LHCN-M2 (cell line): ENCODE measurements at places on chromosomes 11 and 22.
A peak's percentile ranks its signal among the peaks of the same experiment; 100 is the strongest.

- DNase-seq, result peak; percentile 89
These were observed 52.7 kb upstream of the CCND1 start for GRCh38 chr11:69588270-69588669.

GRCh38 chr11:5891216-5891800, 1.7 kb upstream of the OR52E5 start:
- peak; percentile 6 for DNase-seq

DNA sequence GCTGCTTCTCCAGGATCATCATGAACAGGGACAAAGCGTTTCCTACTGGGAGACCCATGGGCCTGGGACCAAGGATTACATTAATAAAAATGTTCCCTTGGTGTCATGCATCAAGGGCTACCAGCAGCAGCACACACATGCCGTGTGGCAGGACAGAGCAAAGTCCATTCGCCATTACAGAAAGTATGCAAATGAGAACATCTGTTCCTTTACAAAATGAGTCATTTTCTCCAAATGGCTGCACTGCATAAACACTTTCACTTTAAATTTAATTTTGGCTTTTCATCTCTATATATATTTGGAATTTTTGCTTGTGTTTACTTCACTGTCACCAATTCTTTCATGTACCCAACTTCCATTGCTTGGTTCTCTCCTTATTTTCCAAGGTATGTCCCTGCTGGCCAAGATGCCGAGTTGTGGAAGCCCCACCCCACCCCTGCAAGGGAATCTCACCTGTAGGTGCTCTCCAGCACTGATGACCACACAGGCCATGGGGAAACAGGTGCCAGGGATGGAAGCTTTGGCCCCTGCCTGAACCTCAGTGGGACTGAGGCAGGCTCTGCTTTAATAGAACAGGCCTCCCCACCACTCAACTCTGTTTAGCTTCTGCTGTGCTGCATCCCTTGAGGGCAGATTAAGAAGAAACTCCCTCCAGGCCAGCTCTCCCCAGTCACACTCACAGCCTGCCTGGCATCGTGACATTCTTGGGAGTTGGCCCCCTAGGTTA, 15.6 kb upstream of the GNAZ start:
- DNase-seq, result no peak

DNA sequence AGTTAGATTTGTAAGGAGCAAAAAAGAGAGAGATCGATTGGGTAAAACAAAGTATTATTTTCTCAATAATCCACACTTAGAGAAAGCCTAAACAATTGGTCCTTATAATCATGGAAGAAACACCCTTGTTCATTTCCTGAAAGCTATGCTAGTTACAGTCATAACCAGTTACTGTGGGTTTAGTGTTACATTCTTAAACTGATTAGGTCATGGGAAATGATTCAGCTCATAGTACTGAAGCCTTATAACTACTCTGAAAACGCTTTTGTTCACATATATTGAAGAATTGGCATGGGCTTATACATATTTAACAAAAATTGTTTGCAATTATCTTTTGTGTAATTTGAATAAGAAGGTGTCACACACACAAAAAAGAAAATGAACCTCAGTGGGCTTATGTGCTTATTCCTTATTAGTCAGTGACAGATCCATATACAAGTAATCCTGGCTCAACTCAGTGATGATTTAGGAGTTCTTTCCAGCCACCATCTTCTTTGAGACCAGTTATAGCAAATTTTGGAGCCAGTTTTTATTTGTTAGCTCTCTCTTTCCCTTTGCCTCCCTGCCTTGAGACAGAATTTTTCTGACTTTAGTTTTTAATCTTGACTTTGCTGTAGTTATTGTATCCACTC, 198.5 kb upstream of the CTSC start:
- peak; percentile 91 for DNase-seq

GRCh38 chr11:30917859-30918478, 331.8 kb upstream of the MPPED2 start:
- peak; percentile 69 for DNase-seq

DNA sequence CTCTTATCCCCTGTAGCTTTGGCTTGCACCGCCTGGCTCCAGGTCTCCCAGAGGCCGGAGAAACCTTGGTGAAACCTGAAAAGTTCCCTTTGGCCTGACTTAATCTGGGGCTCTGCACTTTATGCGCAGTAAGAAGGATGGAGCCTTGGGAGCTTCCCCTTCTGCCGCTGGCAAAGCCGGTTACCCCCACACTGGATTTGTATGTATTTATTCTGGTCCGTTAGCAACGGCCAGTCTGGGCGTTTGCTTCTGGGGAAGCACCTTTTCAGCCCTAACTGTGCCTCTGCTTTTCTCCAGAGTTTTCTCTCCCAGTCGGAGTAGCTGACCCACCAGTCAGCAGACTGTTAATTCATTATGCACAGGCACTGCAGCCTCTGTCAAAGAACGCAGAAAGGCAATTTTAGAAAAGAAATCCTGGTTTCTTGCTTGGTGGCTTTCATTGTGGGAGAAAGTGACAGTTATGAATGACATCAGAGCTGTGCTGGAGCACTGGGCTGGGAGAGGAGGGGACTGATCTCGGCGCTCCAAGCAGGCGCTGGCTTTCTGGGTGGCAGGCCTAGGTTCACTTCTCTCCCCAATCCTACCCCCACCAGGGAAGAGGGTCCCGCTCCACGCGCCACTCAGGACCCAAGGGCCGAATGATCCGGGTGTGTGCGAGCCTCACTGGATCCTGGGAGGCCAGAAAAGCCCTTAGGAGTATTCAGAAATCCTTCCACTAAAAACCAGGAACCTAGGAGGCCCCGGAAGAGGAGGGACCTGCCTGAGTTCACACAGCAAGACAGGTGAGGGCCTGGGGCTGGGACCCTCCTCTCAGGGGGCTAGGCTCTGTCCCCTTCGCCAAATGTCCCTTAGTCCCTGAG, 70.2 kb downstream of the RTL6 start:
- DNase-seq, result no peak

DNA sequence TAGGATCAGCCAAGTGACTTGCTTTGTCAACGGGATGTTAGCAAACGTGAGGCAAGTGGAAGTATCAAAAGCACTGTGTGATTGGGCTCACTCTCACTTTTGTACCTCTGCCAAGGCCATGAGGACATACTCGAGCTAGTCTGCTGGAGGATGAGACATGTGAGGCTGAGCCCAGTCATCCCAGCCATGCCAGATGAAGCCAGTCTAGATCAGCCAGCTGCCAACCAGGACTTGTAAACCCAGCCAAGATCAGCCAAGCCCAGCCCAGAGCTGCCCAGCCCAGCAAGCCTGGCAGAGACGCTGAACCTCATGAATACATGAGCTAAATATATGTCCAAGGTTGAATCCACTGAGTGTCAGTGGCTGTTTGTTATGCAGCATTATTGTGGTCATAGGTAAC, 369.7 kb downstream of the MN1 start:
- no peak for DNase-seq

DNA sequence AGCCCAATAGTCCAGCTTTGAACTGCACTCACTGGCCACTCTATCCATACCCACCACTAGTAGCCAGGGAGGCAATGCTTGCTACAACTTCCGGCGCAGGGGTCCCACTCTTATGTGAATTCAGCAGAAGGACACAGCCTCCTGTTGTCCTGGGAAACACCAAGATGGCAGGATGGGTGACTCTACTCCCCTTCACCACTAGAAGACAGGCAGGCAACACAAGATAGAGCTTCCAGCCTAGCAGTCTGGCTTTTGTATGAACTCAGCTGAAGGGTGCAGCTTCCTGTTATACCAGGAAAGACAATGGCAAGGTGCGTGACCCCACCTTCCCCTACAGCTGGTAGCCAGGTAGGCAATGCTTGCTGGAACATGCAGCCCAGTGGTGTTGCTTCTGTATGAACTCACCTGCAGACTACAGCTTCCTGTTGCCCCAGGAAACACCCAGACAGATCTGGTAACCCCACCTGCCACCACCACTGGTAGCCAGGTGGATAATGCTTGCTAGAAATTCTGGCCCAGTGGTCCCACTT, 205.2 kb upstream of the KIRREL3 start:
- DNase-seq, result no peak

DNA sequence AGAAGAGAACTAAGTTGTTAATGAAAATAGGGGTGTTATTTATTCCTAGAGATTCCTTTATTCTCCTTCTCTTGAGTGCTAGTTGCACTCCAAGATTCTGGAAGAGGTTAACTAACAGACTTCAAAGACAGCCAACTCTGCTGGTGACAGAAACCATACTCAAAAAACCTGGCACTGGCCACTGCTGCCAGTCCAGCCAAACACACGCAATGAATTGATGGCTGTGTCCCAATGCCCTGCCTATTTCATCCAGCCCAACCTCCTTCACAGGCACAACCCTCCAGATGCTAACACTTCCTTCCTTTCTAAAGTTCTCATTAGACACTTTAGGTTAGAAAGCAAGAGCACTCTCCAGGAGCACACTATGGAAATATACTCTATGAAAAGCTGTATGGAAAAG, 150.8 kb upstream of the C11orf58 start:
- no peak for DNase-seq

- DNase-seq, result no peak
These were observed 55.9 kb upstream of the BARX2 start for GRCh38 chr11:129319751-129320150.

- no peak for DNase-seq
These were observed 2.0 kb upstream of the AP5B1 start for GRCh38 chr11:65782816-65783228.

DNA sequence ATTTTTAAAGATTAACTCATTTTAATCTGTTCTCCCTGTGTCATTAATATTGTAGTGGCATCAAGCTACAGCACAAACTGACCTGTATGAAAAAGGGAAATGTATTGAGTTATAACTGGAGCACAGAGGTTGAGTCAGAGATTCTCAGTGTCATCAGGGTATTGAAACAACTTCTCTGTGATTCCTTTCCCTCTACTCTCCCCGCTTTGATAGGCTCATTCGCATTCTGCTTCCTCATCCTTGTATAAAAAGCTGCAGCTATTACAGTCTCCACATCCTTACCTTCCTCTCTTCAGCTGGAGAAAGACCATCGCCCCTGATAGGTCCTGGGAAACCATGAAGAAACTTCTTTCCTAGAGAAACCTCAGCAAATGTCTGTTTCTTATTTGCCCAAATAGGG, 90.0 kb downstream of the BDNF start:
- no peak for DNase-seq

DNA sequence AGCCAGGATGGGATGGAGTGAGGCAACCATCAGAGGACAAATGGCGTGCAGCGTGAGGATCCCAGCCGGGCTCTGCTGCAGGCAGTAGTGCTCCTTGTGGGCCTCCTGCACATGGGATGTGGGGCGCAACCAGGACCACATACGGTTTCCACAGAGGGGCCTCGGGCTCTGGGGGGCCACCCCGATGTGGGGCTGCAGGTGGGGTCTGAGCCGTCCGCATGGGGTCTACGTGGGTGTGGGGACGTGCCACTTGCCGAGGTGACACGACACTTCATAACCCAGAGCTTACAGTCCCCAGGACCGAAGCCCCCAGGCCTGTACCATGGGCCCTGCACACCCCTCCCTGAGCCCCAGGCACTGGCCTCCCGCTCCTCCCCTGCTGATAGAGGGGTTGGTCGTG, 10.8 kb downstream of the TTLL8 start:
- DNase-seq, result no peak

GRCh38 chr11:65780770-65781151, at the start of gene AP5B1:
TSS of gene AP5B1 (minus strand) at chr11:65780976. CDS start at chr11:65780591, 385 bp downstream.
- peak; percentile 31 for DNase-seq

- DNase-seq, result no peak
These were observed 56.9 kb downstream of the PANX1 start for GRCh38 chr11:94185416-94186084.

DNA sequence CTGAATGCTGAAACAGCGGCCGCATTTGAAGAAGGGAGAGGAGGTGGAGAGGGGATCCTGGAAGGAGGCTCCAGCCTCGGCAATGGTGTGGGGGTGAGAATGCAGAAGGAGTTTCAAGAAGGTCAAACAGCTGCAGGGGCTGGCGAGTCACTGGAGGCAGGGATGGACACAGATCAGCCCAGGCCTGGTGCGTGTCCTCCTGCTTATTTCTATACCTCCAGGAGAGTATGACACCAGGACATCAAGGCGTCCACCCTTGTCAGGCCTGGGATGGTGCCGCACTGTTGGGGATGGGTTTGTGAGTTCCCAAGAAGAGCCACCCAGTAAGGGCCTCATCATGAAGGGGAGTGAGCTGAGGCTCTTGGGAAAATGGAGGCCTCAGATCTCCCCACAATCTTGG, 23.1 kb downstream of the IGLL1 start:
- DNase-seq, result no peak

GRCh38 chr22:24335496-24335895, 64.9 kb downstream of the SPECC1L start:
- DNase-seq, result no peak

DNA sequence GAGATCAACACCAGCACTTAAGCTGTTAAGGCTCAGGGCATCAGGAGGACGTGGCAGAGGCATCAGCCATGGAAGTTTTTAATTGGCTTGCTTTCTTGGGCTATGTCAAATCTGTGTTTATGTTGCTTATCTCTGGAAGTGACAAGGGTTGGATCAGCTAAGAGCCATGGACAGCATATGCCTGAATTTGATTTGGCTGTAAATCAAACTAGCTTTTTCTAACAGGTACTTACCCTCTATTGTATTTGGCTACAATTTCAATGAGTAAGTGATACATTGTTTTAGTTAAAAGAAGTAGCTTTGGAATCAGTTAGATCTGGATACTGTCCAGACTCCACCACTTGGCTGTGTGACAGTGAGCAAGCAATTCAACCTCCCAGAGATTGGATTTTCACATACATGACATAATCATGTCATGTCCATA, 936.6 kb downstream of the OPCML start:
- DNase-seq, result no peak

DNA sequence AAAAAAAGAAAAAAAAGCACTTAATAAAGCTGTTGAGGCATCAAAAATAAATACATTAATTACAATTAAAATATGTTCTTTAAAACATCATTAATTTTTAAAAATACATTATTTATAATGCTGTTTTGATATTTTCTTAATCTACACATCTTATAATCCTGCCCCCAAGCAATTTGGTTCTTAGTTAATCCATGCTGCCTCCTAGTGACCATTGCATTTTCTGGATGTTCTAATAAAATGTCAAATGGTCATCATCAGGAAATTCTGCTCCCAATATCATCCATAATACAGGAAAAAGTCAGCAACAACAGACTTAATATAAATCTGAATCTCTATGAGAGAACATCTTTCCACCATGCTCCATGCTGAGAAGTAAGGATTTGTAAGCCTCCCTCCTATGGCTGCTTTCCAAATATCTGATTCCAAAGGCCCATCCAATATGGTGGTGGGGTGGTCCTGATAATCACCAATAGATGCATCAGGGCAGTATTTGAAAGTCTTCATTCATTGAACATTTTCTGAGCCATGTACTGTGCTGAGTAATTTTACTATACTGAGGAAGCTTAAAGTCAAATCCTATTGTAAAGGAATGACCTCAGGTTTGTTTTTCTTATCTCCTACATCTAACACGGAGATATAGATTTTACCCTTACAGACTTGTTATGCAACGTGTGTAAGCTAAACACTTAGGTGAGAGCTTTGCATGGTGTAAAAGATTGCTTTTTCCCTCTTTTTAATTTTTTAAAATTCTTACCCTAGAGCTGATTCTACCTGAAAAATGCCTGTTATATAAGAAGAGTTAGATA, 124.7 kb upstream of the BMAL1 start:
- peak; percentile 30 for DNase-seq

DNA sequence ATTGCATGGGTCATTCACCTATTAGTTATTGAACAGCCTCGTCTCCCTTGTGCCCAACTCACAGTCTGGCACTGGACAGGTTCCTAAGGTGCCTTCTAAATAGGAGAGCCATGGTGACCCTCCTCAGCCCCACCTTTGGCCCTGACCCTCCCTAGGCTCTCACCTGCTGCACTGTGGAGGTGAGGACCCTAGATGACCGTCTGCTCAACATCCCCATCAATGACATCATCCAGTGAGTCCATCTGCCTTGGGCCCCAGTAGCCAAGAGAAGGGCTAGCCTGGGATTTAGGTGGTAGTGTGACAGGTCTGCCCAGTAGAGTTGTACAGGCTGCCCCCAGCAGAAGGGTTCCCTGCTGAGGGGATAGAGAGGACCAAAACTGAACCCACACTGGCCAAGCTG, 13.6 kb downstream of the UCP2 start:
- no peak for DNase-seq
